ENCODE measurements at places on chromosomes 16 and 17.

- DNase-seq = no peak
Measured at GRCh38 chr17:73099511-73099910, 7.0 kb upstream of the SLC39A11 start.

GRCh38 chr17:79361873-79362771 is 248.7 kb downstream of the RBFOX3 start:
- no peak for DNase-seq

DNA sequence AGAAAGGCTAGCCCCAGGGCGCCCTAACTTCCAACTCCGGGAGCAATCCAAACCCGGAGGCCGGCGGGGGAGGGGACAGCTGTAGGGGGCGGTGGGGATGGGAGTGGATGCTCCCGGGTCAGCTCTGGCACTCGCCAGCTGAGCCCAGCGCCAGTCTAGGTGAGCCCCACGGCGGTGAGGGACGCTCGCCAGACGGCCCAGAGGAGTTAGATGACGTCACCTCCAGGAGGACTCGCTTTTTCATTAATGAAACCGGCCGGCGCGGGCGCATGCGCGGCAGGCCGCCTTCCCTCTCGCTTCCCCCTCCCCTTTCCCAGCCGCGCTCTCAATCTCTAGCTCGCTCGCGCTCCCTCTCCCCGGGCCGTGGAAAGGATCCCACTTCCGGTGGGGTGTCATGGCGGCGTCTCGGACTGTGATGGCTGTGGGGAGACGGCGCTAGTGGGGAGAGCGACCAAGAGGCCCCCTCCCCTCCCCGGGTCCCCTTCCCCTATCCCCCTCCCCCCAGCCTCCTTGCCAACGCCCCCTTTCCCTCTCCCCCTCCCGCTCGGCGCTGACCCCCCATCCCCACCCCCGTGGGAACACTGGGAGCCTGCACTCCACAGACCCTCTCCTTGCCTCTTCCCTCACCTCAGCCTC is at the start of gene NF1:
Gene NF1 (plus strand): TSS at position 378 of the 636 bp plus-strand sequence. CDS start 333 bp downstream, outside the sequence.
- DNase-seq = peak; percentile 95

DNA sequence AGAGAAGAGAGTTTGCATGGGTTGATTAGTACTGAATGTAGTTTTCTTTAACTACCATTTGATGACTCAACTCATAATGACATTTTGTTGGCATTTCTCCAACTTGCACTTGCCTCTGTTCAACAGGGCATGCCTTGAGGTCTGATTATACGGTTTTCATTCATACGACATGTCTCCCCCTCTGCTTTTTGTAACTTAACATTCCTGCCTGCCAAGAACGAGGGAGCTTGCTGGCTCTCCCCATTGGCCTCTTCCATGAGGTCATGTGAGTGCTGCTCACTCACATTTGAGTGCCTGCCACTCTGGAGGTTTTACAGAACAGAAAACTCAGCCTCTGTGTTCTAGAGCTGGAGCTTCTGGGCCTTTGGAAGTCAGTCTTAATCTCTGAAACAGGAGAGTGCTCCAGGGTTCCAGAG is 19.7 kb downstream of the MAP2K6 start:
- no peak for DNase-seq

DNA sequence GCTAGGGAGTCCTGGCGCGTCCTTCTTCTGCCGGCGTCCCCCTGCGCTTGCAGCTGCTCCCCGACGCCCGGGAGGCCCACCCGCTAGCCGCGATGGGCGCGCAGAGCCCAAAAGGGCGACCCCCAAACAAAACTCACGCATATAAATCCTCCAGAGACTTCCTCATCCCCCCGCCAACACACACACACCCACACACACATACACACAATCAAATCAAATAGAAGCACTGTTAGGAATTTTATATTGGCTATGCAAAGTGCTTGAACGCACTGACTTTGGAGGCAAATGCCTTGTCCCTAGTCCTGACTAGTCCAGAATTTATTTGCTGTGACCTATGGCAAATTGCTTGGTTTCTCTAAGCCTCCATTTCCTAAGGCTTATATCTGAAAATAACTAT is 23.8 kb upstream of the CRYM start:
- no peak for DNase-seq

DNA sequence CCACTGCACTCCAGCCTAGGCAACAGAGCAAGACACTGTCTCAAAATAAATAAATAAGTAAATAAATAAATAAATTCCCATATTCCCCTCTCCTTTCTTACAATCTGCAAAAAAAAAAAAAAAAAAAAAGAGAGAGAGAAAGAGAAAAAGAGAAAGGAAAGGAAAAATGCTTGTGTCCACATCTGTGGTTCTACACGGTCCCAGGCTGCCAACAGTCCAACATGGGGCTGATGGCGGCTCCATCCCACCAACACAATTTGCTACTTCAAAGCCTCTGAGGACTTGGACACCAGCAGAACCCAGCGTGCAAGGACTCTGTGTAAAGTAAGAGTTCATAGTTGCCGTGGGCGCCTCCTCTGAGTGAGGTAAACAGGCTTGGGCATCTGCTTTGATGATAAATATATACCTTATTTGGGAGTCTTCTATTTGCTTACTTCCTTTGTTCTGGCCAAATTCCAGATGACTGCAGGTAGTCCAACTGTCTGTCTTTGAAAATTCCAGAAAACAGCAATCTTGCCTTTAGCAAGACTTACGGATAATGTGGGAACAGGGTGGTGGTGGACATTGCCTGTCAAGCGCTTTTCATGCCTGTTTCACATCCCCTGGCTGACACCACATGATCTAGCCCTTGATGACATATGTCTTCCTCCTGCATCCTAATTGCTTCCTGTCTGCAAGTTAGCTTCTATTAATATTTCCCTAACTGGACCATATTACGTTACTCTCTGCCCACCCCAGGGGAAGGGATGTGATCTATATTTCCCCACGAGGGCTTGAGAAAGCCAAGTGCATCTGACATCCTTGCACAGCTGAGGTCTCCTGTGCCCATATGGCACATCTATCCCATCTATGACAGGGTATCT is 10.1 kb downstream of the LITAF start:
- DNase-seq = no peak

GRCh38 chr17:8825802-8826201 is 26.6 kb upstream of the MFSD6L start:
- DNase-seq = no peak

- DNase-seq = no peak
Measured at GRCh38 chr17:79048826-79049755, 25.1 kb downstream of the C1QTNF1 start.

- no peak for DNase-seq
Measured at GRCh38 chr17:44878627-44879221, 20.5 kb downstream of the EFTUD2 start.

GRCh38 chr17:80485846-80486245 is 9.4 kb upstream of the NPTX1 start:
- DNase-seq = no peak

DNA sequence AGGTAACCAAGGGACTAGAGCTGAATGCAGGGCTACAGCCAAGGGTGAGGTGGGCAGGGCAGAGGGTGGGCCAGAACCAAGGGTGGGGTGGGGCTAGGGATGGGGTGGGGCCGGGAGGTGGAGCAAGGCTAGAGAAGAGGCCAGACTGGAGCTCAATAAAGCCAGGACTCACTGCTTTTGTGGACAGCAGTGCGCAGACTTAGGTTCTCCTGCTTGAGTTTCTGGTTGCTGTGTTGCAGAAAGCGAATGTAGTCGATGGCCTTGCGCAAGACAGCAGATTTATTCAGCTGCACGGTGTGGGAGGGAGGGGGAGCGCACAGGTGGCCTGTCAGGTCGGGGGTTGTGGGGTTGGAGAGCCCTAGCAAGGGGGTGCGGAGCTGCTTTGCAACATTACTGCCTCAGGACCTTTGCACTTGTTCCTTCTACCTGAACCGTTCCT is 18.7 kb downstream of the SREBF1 start:
- no peak for DNase-seq

DNA sequence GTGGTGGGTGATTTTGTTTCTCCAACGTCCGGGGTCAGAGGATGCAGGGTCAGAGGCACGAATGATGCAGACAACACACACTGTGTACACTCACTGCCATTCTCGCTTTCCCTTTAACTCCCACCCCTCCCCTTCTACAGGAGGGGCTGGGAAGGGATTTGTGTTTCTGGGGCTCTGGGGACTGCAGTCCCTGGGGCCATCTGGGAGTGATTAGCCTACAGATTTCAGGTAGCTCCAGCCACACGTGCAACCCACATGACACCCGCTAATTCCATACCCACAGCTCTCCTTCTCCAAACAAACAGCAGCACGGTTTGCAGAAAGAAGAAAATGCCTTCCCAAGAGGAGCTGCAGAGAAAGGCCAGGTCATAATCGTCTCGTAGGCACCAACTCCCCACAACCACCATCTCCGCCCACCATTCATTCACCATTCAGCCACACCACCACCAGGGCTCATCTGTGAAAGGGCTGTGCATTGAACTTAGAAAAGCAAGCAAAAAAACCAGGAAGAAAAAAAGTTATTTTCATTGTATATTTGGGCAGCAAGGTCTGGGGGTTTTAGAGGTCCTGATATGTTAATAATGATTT is 9.4 kb upstream of the SOX9 start:
- no peak for DNase-seq

DNA sequence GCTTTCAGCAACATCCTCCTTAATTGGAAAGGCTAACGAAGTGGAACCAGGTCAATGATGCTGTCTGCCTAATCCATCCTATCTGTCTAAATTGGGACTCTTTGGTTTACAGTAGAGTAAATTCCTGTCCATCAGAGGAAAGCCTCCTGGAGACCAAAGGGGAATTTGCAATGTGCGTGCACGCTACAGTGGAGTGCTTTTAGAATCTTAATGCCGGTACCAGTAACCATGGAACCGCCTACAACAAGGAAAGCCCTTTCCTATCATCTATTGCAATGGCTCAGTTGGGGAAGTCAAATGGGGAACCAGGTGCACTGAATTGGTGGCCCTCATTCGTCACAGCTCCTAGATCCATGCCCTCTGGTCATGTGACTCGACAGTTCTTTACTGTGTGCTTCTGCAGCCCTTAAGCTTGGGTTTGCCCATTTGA is 110.1 kb downstream of the XYLT1 start:
- DNase-seq = no peak

- no peak for DNase-seq
Measured at GRCh38 chr17:33090806-33091205, 99.2 kb downstream of the SPACA3 start.

- no peak for DNase-seq
Measured at GRCh38 chr17:77332981-77333685, 192.4 kb downstream of the SEC14L1 start.

- no peak for DNase-seq
Measured at GRCh38 chr16:608019-608418, 18.2 kb downstream of the RAB40C start.

DNA sequence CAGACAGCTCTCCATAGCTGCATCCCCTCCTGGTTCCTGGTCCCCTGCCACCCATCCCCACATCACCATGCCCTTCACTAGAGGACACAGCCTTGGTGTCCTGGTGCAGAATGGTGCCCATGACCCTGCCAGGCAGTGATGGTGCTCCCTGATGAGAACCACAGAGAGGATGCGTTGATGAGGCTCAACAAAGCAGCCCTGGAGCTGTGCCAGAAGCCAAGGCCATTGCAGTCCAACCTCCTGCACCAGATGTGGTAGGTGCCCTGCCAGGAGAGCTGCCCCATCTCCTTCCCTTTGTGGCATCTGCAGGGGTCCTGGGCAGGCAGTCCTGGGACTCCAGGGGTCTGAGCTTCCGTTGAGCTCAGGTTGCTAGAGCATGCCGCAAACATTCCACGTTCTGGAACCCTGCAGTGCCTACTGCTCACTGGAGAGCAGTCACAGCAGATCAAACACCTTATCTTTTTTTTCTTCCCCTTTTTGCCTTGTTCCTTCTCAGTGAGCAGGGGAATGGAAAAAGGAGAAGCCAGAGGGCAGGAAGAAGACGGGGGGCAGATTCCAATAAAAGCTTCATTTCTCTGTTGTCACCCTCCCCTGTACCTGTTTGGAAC is 5.3 kb upstream of the EPN3 start:
- DNase-seq = no peak

GRCh38 chr16:54511222-54511731 is 224.7 kb upstream of the IRX3 start:
- no peak for DNase-seq

- DNase-seq = no peak
Measured at GRCh38 chr17:61750656-61751055, 112.7 kb downstream of the BRIP1 start.

DNA sequence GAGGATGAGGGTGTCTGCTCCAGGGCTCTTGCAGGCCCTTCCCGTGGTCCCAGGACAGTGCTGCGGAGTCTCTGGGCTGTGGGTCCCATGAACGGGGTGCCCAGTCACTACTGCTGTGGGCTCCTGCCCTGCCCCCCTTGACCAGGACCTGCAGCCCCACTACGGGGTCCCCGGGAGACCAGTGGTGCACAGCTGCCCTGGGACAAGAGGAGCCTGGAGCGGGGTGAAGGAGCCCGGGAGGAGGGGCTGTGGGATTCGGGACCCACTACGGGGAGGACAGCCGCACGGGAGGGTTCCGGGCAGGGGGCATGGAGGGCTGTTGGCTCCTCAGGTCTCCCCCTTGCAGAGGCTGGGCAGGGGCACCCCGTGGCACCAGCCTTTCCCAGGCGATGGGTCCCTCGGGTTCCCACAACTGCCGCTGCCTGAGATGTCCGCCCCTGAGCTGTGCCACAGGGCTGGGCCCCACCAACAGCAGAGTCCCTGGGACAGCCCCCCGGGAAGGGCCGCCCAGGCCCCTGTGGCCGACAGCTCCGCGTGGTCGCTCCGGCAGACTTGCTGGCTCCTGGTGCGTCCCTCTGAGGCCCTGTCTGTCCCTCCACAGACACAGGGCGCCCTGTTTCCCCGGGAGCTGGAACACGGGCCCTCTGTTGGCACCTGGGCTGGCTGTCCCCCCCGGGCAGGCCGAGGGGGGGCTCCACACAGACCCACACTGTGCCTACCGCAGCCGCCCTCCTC is 52.1 kb upstream of the GNG13 start:
- no peak for DNase-seq

DNA sequence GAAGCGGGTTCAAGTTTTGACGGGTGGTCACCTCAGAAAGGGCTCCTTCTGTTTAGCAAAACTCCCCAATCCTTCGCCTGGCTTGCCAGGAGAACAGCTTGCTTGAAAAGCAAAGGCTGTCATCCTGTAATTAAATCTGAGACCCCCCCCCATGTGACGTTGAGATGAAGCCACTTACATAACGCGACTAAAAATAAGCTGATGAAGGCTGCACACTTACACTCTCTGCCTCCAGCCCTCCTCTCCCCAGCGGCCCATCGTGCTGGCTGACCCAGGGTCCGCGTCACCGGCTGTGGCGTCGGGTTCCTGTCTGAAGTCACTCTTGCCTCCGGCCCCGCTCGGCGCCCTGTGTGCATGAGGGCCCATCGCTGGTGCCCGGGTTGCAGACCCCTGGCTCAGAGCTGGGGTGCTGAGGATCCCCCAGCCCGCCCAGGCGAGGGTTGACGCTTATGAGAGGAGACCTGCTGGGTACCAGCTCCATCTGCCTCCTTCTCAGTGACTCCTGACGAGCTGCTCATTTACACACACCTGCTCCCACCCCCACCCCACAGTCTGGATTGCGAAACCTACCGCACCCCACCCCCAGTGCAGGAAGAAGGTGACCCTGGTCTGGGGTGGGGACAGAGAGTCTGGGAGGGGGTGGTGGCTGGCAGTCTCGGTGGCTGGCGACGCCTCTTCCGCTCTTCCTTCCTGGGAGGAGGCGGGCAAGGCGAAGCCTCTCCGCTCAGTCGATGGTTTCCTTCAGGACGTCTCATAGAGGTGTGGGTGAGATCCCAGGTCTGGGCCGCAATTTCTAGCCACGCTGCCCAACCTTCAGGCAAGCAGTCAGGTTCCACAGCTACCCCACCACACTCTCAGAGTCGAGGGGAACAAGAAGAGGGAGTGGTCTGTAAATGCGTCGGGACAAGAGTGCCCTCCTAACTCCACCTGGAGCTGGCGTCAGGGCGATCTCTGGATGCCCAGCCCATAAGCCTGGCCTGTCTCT is 3.1 kb upstream of the BAIAP2 start:
- DNase-seq = peak; percentile 34

- no peak for DNase-seq
Measured at GRCh38 chr16:86088287-86088686, 189.3 kb downstream of the IRF8 start.

- no peak for DNase-seq
Measured at GRCh38 chr16:75340741-75341491, 89.5 kb upstream of the BCAR1 start.
